Activated naive CD4-positive, alpha-beta T cell treated with anti-CD3 and anti-CD28 coated beads for 36 hours (primary cell): ENCODE measurements at places on chromosomes 4 and X.
A peak's percentile ranks its signal among the peaks of the same experiment; 100 is the strongest.

DNA sequence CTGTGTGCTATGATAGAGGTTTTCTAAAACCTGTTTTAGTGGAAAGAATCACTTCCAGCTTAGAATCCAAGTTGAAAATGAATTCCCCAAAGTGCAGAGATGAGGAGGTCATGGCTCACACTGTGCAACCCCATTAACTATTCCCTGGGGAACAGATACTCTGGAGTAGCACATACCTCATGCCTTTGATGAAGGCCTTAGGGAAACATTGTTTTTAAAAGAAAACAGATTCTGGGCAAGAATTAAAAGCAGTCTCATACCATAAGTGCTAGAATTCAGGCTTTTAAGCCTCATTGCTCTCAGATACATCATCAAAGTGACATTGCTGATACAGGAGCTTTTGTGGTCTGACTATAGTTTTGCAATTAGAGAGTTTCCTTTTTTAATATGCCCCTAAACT, 115.1 kb downstream of the NDST4 start:
- H3K27ac ChIP-seq, result no peak overlapping the region
- no peak for DNase-seq
- H3K36me3 ChIP-seq, result no peaks in the 10 kb centered on the region
- H3K27me3 ChIP-seq, result no peaks in the 10 kb centered on the region

DNA sequence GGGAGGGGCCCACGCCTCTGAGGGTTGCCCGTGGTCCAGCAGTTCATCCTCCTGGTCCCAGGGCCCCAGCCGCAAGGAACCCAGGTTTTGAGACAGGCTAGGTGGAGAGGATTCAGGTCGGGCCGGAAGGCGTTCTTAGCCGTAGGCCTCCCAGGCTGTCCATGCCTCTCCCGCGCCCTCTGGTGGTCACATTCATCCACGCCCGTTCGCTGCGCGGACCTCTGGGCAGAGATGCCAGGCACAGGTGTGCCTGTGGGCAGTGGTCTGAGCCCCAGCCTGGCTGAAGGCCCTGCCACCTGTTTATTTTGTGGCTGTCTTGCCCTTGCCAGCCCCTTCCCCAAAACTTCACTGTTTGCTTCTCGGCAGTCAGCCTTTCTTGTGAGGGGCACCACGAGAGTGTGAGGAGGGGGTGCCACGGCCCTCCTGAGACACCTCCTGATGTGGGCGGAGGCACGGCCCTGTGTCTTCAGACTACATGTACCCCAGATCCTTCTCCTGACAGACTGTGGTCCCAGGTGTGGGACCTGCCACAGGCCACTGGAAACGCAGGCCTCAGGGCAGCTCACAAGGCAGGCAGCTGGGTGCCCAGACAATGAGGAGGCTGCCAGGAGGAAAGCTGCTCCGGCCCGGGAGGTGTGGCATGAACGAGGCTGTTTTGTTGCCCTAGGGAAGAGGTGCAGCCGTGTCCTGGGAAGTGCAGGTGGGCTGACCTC, 5.0 kb downstream of the UVSSA start:
- no peak overlapping the region for H3K4me3 ChIP-seq
- peaks cover 4% of the 10 kb centered on the region for H3K36me3 ChIP-seq
- no peaks in the 10 kb centered on the region for H3K27me3 ChIP-seq
- no peak overlapping the region for H3K27ac ChIP-seq
- peak; percentile 95 for DNase-seq

DNA sequence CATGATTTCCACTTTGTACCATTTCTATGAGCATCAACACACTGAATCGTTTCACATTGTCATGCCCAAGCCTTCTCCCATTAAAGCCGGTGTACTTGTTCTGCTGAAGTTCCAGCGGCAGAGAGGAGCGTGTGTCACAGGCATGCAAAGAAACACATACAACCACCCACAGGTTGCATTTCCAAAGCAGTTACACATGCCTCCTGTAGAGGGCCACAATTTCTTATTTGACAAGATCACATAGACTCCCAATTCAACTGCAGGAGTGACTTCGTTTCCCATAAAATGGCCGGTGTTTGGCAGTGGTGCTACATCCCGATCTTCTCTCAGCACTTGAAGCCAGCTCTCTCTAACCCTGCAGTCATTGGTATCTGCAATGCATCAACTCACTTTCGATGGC, 992.6 kb downstream of the NLGN4X start:
- no peak overlapping the region for H3K4me3 ChIP-seq
- no peaks in the 10 kb centered on the region for H3K27me3 ChIP-seq
- H3K27ac ChIP-seq, result no peak overlapping the region
- no peaks in the 10 kb centered on the region for H3K4me1 ChIP-seq
- H3K36me3 ChIP-seq, result no peaks in the 10 kb centered on the region
- DNase-seq, result no peak

GRCh38 chr4:176435901-176436292, 116.1 kb downstream of the SPCS3 start:
- no peak overlapping the region for H3K27ac ChIP-seq
- no peaks in the 10 kb centered on the region for H3K36me3 ChIP-seq
- no peak overlapping the region for H3K4me3 ChIP-seq

- DNase-seq, result no peak
- H3K27me3 ChIP-seq, result no peaks in the 10 kb centered on the region
- no peaks in the 10 kb centered on the region for H3K36me3 ChIP-seq
- H3K4me3 ChIP-seq, result no peak overlapping the region
Observed at GRCh38 chrX:114472788-114473187, 111.1 kb upstream of the HTR2C start.

GRCh38 chrX:16028576-16028975, 94.8 kb upstream of the GRPR start:
- no peak overlapping the region for H3K27ac ChIP-seq
- H3K36me3 ChIP-seq, result no peaks in the 10 kb centered on the region
- no peak for DNase-seq
- no peaks in the 10 kb centered on the region for H3K27me3 ChIP-seq
- H3K4me3 ChIP-seq, result no peak overlapping the region

DNA sequence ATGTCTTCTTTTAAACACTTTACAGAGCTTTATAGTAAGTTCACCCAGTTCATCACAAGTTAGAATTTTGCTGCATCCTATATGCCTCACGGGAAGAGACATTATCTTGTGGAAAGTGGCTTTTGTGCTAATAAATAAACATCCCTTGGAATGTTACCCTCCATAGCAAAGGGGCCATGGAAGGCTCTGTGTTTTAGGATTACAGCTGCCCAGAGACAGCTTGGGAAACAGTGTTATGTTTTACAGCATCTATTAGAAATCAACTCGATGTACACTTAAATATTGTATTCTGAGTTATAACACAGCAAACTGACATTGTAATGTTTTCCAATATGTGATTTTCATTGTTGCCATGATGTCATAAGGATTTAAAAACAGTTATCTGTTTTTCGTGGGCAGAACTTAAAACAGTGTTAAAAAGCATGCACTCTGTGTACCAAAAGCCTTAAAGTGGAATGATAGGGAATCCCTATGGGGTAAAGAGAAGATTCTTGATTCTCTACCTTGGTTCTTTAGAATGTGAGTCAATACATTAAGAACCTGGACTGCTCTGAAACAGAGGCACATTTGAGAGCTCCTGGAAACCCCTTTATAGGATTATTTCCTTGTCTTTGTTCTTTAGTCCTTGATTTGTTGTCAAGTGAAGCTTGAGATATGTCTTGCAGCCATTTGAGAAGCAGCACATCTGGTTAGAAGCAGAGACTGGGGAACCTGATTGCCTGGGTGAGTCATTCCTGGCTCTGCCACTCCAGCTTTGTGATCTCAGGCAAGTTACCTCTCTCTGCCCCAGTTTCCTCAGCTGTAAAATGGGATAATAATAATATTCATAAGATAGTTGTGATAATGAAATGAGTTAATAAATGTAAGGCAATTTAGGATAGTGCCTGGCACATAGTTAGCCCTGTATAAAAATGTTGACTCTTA, 41.6 kb downstream of the ARHGAP10 start:
- no peak overlapping the region for H3K27ac ChIP-seq
- no peaks in the 10 kb centered on the region for H3K27me3 ChIP-seq
- peaks cover 8% of the 10 kb centered on the region for H3K4me1 ChIP-seq
- H3K4me3 ChIP-seq, result no peak overlapping the region

DNA sequence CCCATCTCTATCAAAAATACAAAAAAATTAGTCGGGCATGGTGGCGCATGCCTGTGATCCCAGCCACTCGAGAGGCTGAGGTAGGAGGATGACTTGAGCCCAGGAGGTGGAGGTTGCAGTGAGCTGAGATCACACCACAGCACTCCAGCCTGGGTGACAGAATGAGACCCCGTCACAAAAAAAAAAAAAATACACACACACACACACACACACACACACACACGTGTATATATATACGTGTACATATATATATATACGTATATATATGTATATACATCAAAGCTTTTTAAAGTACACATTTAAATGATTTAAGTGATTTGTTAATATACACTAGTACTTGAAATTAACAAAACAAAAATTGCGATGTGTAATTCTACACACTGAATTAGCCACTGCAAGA, 6.0 kb downstream of the FBXW7 start:
- H3K4me3 ChIP-seq, result no peak overlapping the region
- no peak for DNase-seq
- H3K4me1 ChIP-seq, result peaks cover 46% of the 10 kb centered on the region
- H3K27ac ChIP-seq, result no peak overlapping the region

GRCh38 chr4:139958739-139959098, 195.3 kb downstream of the MAML3 start:
- no peak overlapping the region for H3K4me3 ChIP-seq
- H3K4me1 ChIP-seq, result no peaks in the 10 kb centered on the region
- H3K36me3 ChIP-seq, result no peaks in the 10 kb centered on the region
- DNase-seq, result no peak
- H3K27ac ChIP-seq, result no peak overlapping the region
- peaks cover 10% of the 10 kb centered on the region for H3K27me3 ChIP-seq

- no peak overlapping the region for H3K4me3 ChIP-seq
- no peak for DNase-seq
- no peak overlapping the region for H3K27ac ChIP-seq
- H3K36me3 ChIP-seq, result peaks cover 3% of the 10 kb centered on the region
- no peaks in the 10 kb centered on the region for H3K27me3 ChIP-seq
- H3K4me1 ChIP-seq, result peaks cover 16% of the 10 kb centered on the region
Observed at GRCh38 chr4:82909326-82909725, 8.8 kb downstream of the THAP9 start.

GRCh38 chr4:54661169-54661568, 3.4 kb downstream of the KIT start:
- H3K4me1 ChIP-seq, result peaks cover 20% of the 10 kb centered on the region
- peaks cover 67% of the 10 kb centered on the region for H3K27me3 ChIP-seq
- DNase-seq, result no peak
- no peaks in the 10 kb centered on the region for H3K36me3 ChIP-seq
- no peak overlapping the region for H3K4me3 ChIP-seq

DNA sequence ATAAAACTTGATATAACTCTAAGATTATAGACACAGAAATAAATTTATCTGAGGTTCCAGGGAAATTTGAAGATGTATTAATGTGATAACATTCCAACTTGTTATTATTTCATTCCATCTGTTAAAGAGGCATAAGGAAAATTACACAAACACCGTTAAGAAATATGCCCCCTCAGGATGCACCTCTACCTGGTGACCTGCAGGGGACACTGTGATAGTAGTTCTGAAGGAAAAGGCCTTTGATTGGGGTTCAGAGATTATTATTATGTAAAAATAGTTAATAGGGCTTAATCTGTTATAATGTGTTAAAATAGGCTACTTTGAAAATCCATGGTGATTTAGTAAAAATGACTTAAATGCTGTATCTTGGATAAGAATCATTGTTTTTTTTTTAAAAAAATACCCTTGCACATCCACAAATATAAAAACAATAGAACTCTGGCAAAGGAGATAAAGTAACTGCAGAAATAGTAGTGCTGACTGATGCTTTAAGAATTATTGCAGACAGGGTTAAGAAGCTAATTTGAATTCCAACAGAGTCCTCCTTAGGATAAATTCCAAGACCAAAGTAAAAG, 6.1 kb upstream of the ABRAXAS1 start:
- peaks cover 2% of the 10 kb centered on the region for H3K4me1 ChIP-seq
- peak; percentile 16 for DNase-seq
- no peaks in the 10 kb centered on the region for H3K36me3 ChIP-seq
- no peak overlapping the region for H3K4me3 ChIP-seq
- H3K27ac ChIP-seq, result no peak overlapping the region
